ENCODE measurements at places on chromosomes 16 and 17. TPM values are rescaled to one million over a fixed set of nuclear protein-coding genes. Genes with fewer than 3 reads are reported as not detected.

Gene CPPED1
- total RNA-seq: 10.5 TPM

Gene SERPINF2
- 0.69 TPM for total RNA-seq

Gene HNF1B
- total RNA-seq: not detected

Gene PLA2G10
- total RNA-seq: not detected

Gene BIRC5
- 4.2 TPM for total RNA-seq

Gene PPL
- total RNA-seq: 145 TPM

Gene ELMO3
- 0.06 TPM for total RNA-seq

Measured in cardiac ventricle fibroblast (primary cell).